Glomerular endothelial cell (primary cell): ENCODE measurements at places on chromosomes 12 and 14. TPM values are rescaled to one million over a fixed set of nuclear protein-coding genes. Genes with fewer than 3 reads are reported as not detected.

Gene LPAR5
- 0.58 TPM in 1 of 2 replicates, not detected in the other for total RNA-seq

Gene NTS
- total RNA-seq: not detected in 2 replicates

Gene PRPH
- 1.5 TPM in 1 of 2 replicates, not detected in the other for total RNA-seq

GRCh38 chr12:31216479-31216878 is 109.5 kb downstream of the SINHCAF start:
- DNase-seq: no peak

Gene RNU4-1
- under 0.01 TPM in 2 replicates for total RNA-seq

- DNase-seq: no peak
Observed at GRCh38 chr14:51512316-51512715, 139.4 kb upstream of the FRMD6 start.

GRCh38 chr12:129257524-129257923 is 404.2 kb downstream of the GLT1D1 start:
- no peak for DNase-seq

DNA sequence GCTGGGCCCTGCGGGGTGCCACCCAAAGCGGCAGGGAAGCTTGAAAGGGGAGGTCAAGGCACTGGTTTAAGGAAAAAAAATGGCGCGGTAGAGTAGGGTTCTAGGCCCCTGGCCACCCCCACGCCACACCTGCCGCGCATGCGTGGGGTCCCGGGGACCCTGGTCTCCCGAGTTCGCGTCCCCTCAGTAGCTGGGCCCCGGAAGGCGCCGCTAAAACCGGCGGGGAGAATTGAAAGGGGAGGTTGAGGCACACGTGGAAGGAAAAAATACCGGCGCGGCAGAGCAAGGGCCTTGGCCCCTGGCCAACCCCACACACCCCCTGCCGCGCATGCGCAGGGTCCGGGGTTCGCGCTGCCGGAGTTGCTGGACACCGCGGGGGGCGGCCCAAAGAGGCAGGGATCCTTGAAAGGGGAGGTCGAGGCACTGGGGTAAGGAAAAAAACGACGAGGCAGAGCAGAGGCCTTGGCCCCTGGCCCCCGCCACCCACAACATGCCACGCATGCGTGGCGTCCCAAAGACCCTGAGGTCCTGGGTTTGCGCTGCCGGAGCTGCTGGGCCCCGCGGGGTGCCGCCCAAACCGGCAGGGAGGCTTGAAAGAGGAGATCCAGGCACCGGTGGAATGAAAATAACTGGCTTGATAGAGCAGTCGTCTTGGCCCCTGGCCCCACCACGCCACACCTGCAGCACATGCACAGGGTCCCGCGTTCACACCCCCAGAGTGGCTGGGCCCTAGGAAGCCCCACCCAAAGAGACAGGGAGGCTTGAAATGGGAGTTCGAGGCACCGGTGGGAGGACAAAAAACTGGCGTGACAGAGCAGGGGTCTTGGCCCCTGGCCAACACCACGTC is 314.5 kb downstream of the ALG10 start:
- no peak for DNase-seq

DNA sequence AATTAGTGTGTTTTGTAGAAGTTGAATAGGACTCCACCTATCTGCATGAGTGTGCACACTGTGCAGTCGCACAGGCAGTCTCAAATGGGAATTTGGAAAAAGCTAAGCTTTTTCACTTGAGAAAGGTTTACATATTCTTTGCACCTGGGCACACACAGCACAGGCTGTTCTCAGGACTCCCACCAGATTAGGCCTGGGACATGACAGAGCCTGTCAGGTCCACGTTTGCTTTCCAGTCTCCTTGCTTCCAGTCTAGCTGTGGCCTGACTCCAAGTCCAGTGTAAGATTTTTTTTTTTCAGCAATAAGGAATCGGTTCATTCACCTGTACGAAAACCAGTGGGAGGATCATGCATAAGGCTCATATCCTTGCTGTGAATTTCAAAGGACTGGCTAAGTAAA is 181.3 kb downstream of the ZFP36L1 start:
- DNase-seq: no peak

Gene LBHD2
- not detected in 2 replicates for total RNA-seq

DNA sequence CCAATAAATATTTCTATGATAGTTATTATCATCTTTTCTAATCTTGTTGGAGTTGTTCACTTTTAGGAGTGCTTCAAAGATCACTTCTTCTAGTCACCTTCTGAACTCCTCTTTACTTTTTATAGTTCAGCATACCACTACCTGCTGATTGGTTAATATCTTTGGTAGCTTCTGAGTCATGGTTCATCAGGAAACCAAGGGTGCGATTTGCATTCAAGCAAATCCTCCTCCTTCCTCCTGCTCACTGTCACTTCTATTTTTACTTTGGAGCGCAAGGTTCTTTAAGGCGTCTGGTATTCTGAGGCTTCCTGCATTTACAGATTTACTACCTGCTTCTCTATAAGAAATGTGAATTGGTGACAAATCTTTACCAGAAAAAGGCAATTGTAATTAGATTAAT is 24.0 kb downstream of the SYT1 start:
- DNase-seq: no peak

- DNase-seq: no peak
Observed at GRCh38 chr12:93808169-93808899, 131.2 kb downstream of the CRADD start.

GRCh38 chr14:68639758-68640574 is 152.9 kb downstream of the ZFP36L1 start:
- DNase-seq: no peak

Gene CSAD
- 5.7 and 17.3 TPM in 2 replicates for total RNA-seq

Gene SPTB
- total RNA-seq: 0.10 and 0.23 TPM in 2 replicates

- no peak for DNase-seq
Observed at GRCh38 chr14:85241022-85241855, 288.7 kb upstream of the FLRT2 start.

Gene ASB2
- 0.35 and 0.58 TPM in 2 replicates for total RNA-seq

- no peak for DNase-seq
Observed at GRCh38 chr12:118467641-118468305, 91.4 kb downstream of the SUDS3 start.

DNA sequence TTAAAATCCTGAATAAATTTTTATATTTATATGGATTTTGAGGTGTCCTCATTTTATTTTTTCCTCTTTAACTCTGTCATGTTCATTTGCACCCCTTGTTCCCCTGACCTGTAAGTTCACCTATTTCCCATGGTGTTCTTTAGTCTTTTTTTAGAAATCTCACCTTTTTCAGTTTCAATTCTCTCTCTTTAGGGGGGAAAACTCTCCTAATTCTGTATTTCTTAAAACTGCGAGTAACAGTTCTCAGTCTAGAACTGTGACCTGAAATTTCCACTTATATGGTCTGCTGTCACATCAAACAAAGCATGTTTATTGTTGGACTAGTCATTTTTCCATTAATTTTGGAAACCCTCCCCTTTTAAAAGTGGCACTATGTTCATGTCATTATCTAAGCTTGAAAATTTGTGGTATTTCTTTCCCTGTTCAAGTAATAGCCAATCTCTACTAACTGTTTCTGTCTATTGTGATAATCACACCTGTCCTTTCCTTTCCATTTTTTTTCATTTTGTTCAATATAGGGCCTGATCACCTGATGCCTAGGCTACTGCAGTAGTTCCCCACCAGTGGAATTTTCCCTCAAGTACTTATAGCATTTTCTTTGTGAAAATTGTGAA is 14.0 kb upstream of the FBXO33 start:
- no peak for DNase-seq

GRCh38 chr12:12563290-12563928 is 746 bp upstream of the DUSP16 start:
- DNase-seq: no peak

GRCh38 chr14:94058674-94059138 is 22.3 kb downstream of the DDX24 start:
- DNase-seq: no peak

- DNase-seq: no peak
Observed at GRCh38 chr12:64538121-64538520, 72.2 kb upstream of the RASSF3 start.

Gene RND1
- total RNA-seq: 4.7 and 14.9 TPM in 2 replicates

DNA sequence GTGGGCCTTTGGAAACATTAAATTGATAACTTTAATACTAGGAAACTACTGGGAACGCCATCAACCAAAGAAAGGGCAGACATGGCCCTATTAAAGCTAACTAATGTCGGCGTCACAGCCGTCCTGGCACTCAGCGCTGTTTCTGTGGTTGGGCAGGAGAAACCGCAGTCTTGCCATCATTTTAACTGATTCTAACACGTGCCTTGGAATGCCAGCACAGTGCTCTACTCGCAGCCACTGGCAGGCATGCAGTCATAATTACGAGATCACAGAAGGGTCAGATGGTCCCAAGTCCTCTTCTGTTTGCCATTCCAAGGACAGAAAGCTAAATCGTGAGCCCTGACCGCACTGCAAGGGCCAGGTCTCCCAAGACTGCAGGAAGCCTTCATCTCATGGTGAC is 75.2 kb downstream of the RIMBP2 start:
- DNase-seq: no peak

DNA sequence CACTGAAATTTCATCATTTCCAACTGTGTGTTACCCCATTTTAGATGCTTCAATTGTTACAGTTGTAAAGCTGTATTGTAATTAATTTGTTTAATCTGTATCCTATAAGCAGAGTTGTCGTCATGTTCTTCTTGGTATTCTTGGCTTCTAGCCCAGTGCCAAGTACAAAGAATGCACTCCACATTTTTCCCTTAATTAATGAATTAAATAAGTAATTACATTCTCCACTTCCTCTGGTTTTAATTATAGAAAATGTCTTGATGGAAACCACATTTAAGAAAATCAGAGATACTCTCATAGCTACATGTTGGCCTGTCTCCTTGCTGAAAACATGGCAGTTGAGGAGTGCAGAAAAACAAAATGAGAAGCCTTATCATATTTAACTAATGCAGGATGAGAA is 746 bp downstream of the DNAI7 start:
- DNase-seq: no peak

- no peak for DNase-seq
Observed at GRCh38 chr12:84463741-84464495, 448.7 kb downstream of the SLC6A15 start.

DNA sequence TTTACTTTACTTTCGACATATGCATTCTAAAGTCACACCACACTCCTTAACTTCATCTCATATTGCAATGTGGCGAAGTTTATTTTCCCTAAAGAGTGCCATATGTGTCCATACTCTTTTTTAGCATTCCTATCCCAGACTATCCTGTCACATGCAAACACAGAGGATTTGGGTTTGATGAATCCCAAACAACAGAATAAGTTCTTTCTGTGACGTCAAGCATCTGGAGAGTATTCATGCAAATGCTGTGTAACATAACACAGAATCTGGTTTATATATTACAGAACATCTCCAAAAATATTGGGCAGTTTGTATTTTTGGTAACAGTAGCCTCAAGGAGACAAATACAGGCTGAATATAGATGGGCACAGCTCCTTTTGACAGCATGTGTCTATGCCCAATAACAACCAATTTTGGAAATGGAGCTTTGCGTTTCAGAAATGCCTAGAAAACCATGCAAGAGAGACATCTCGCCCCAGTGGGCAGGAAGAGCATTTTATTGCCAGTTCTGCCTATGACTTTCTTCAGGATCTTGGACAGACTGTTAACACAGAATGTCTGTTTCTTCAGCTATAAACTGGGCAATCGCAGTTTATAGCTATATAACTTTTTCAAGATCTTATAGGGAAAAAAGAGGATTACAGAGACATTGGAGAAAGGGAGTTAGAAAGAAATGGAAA is 190.8 kb downstream of the ADAMTS20 start:
- DNase-seq: no peak

- no peak for DNase-seq
Observed at GRCh38 chr12:57235017-57235727, 5.7 kb downstream of the SHMT2 start.

DNA sequence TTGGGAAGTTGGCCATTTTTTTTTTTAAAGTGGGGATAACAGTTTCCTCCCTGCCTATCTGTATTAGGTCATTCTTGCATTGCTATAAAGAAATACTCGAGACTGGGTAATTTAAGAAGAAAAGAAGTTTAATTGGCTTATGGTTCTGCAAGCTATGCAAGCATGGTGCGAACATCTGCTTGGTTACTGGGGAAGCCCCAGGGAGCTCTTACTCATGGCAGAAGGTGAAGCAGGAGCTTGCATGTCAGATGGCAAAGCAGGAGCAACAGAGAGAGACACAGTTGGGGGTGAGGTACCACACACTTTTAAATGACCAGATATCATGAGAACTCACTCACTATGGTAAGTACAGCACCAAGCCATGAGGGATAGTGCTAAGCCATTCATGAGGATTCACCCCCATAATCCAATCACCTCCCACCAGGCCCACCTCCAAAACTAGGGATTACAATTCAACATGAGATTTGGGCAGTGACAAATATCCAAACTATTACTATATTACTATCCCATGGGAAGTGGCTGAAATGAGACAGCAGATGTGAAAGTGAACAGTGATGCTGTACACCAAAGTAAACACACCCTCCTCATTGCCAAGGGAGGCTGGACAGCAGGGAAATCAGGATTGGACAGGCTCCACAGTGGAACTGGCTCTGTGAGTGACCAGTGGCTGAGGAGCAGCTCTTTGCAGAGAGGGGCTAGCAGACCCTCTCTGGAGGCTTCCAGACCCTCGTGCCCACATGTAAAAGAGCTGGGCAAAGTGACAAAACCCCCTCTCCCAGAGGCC is 40.5 kb downstream of the CRACR2A start:
- DNase-seq: no peak

Gene OAS2
- 35.9 and 80.4 TPM in 2 replicates for total RNA-seq

Gene NOXRED1
- total RNA-seq: 0.12 TPM in 1 of 2 replicates, not detected in the other

DNA sequence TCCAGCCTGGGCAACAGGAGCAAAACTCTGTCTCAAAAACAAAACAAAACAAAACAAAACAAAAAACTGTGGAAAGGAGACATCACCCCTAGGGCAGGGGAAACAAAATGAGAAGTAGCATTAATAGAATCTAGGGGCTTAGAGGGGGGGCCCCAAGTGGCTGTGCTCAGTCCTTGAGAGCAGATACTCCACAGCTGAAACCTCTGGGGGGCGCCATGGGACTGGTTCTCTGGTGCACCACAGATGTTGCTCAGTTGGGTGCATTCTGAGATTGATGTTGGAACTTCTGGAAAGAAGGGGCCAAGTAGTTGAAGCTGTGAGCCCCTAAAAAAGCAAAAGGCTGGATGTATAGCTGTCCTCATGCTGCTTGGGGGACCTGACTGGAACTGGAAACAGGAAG is 11.8 kb upstream of the SYNE2 start:
- no peak for DNase-seq

GRCh38 chr14:100784523-100785337 is 41.2 kb upstream of the MEG3 start:
- DNase-seq: no peak

Gene ITGB7
- not detected in 2 replicates for total RNA-seq

- DNase-seq: no peak
Observed at GRCh38 chr12:53192531-53193021, 11.9 kb upstream of the CSAD start.

GRCh38 chr14:64857979-64858744 is 21.5 kb downstream of the SPTB start:
- DNase-seq: no peak

Gene OR10G3
- not detected in 2 replicates for total RNA-seq

GRCh38 chr12:62205346-62205745 is 54.9 kb upstream of the USP15 start:
- no peak for DNase-seq

Gene ARHGEF40
- 20.4 and 22.0 TPM in 2 replicates for total RNA-seq

- no peak for DNase-seq
Observed at GRCh38 chr12:120941846-120942405, 36.4 kb upstream of the HNF1A start.

Gene C14orf132
- total RNA-seq: 5.9 and 6.0 TPM in 2 replicates
